Ureter (tissue), 1 donor: ENCODE measurements at places on chromosomes 1 and 21.
A peak's percentile ranks its signal among the peaks of the same experiment; 100 is the strongest.

GRCh38 chr1:151371370-151372057, 991 bp downstream of the SELENBP1 start:
- peak; percentile 75 for DNase-seq

GRCh38 chr1:75170011-75170410, 35.8 kb downstream of the LHX8 start:
- DNase-seq, result no peak

DNA sequence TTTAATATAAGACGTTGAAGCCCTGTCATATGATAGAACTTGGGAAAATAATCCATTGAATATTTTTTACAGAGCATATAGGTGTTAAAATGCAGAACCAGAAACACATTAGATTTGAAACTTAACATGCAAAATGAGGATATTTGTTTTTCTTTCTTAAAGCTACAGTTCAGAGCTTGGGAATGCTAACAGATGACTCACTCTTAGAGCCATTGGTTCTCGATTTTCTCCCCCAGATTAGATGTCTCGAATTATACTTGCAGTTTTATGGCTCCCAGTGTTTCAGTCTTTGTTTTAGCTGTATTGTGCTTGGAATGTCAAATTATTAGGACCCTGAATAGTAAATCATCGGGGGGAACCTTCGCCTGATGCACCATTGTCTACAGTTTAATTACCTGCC, 575.7 kb upstream of the ZP4 start:
- no peak for DNase-seq

- DNase-seq, result no peak
Observed at GRCh38 chr1:178151831-178152230, 57.9 kb downstream of the RASAL2 start.

DNA sequence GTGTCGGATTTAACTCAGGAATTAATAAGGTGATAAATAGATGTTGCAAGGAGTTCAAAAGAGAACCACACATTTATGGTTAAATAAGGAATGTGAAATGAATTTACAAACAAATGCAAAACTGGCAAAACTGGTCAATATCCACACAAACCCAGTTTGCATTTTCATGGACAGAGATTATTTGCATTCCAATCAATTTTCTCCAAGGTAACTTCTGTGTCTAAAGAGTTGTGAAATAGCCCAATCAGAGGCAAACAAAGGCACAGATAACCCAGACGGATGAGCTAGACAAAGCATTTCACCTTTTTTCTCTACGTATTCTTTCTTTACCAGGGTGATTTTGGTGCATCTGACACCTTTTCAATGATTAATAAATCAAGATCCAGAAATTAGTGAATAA, 63.9 kb downstream of the MAP3K7CL start:
- no peak for DNase-seq

- no peak for DNase-seq
Observed at GRCh38 chr1:92505015-92505692, 18.4 kb upstream of the GFI1 start.

GRCh38 chr1:212433577-212434462, 1.1 kb downstream of the NENF start:
- DNase-seq, result no peak

DNA sequence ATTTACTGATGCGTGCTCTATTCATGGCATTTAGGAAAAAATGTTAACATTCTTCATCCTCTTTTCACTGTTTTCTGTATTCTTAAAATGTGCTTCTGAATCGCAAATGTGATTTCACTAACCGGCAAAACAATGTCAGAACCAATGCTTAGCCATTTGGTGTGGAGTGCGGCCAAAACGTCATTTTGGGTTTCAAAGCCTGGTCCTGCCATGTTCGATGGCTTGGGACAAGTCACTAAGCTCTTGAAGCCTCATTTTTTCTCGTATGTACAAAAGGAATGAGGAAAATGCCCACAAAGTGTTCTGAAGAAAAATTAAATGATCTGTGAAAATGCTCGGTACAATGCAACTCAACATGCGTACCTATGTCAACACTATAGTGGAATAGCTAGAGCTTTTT, 175.3 kb downstream of the APP start:
- DNase-seq, result no peak

- DNase-seq, result no peak
Observed at GRCh38 chr1:244801246-244801645, 34.2 kb upstream of the COX20 start.

DNA sequence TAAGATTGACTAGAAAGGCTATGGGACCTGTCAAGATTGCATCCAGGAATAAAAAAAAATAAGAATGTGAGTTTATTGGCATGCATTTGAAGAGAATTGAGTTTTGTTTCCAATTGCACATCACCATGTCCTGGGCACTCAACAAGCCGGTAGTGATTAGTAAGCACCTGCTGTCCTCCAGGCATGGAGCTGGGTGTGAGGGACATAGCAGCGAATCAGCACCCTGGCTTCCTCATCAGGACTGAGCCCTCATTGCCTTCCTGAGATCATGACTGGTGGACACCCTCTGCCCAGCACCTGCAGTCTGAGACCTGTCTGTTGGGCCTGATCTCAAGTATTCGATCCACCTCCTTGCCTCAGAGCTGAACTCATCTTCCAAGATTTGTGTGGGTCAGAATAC, 26.8 kb downstream of the S100A6 start:
- DNase-seq, result no peak

GRCh38 chr1:1082776-1083415, 8.8 kb upstream of the RNF223 start:
- DNase-seq, result no peak

DNA sequence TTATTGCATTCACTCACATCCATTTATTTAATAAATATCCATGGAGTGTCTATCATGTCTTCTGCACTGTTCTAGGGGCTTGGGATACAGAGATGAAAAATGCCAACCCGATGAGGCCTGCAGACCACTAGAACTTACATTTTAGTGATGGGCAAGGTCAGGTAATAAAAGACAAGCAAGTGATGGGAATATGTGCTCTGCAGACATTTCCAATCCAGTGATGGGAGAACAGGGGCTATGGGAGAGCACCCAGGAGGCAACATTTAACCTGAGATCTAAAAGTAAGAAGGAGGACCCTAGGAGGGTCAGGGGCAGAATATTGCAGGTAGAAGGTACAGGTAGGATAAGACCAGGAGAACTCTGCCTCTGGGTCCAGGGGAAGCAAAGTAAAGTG, 53.1 kb downstream of the ETS2 start:
- DNase-seq, result no peak

GRCh38 chr1:199684686-199685273, 342.7 kb upstream of the NR5A2 start:
- DNase-seq, result peak; percentile 44

DNA sequence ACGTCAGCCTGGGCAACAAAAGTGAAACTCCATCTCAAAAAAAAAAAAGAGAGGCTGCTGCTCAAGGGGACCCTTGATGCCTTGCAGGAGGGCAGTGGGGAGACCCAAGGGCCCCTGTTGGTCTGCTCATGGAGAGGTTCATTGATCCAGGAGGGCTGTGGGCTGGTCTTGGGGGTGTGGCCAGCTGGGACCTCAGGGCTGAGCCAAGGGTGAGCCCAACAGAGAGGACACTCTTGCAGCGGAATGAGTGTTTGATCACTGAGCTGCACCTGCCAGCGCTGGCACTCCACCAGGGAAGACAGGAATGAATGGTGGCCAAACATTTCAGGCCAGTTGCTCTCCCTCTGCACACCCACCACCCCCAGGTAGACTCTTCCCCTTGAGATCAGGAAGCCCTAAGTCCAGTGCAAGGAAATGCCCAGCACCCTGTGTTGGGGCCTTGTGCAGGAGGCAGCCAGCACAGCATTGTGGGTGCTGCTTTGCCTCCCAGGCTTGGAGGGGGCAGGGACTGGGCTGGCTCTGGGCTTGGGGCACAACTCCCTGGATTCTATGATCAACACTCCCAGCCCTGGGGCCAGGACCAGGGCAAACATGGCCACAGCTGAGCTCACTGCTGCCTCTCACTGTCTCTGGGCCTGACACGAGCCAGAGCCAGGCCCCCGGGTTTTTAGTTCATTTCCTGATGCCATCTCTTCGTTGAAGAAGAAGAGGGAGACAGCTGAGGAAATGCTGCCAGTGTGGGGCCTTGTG, 50.7 kb downstream of the IRF2BP2 start:
- no peak for DNase-seq

- no peak for DNase-seq
Observed at GRCh38 chr1:114468047-114468446, 43.0 kb downstream of the TRIM33 start.

- no peak for DNase-seq
Observed at GRCh38 chr1:113684153-113684541, 75.1 kb downstream of the PHTF1 start.

DNA sequence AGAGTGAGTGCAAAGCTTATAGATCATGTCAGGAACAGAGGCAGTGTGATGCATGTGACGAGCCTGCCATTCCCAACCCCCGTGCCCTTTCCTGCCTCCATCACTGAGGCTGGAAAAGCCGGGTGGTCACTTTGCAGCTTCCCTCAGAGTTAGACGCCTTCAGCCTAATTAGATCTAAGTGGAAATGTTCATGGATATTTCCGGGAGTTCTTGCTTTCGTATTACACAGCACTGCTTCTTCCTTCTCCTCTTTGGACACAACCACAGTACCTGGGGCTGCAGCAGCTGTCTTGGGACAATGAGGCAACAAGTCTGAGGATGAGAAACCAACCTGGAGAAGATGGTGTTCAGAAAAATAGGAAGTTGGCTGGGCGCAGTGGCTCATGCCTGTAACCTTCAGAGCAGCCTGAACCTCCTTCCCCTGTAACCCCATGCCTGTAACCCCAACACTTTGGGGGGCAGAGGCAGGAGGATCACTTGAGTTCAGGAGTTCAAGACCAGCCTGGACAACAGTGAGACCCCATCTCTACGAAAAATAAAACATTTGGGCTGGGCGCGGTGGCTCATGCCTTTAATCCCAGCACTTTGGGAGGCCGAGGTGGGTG, 24.5 kb downstream of the SERINC2 start:
- DNase-seq, result no peak

DNA sequence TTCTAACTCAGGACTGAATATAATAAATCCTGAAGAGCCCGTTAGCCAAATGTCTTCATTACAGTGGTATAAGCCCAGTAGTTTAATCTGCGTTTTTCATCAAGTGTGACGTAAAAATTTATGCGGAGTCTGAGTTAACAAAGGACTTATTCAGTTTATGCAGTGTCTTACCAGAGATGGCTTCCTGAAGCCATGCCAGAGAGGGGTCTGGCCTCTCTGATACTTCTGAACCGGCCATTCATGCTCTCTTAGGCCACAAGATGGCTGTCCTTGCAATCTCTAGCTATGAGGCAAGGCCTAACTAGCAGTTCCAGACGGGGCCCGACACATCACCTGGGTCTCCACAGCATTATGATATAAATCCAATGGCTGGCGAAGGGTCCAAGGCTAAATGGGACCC, 101.4 kb downstream of the TEX35 start:
- no peak for DNase-seq
